ENCODE measurements at places on chromosomes 3 and 15.

DNA sequence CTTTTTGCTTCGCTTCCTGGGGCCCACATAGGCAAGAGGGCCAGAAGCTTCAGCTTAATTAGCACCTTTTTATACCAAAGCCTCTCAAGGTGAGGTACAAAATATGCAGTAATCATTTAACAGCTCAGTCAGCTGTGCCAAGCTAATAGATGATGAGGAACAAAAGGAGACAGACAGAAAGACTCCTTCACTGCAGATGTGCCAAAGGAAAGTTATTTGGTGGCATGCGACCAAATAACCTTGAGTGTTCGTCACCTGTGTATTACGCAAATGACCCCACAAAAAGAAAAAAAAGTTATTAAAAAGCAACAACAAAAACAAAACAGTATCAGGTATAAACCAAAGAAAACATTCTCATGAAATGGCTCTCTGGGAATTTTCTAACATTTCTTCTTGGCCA is 325.8 kb upstream of the IGF1R start:
- DNase-seq: no peak

- no peak for DNase-seq
Measured at GRCh38 chr3:160162440-160162839, 62.8 kb upstream of the C3orf80 start.

- no peak for DNase-seq
Measured at GRCh38 chr3:88410259-88410658, 260.5 kb downstream of the C3orf38 start.

DNA sequence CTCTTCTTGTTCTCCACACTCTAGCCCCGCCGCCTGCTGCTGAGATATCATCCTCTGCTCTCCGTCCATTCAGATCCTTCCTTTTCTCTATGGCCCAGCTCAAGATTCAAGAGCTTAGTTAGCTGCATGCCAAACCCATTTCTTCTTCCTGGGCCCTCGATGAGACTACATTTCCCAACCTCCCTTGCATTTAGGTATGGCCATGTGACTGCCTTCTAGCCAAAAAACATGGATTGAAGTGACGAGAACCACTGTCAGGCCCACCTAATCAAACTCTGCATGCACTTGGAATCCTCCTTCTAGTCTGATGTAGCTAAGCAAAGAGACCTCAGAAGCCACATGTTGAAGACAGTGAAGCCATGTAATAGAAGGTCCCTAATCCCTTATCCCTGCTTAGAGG is 308.2 kb downstream of the VPS13C start:
- no peak for DNase-seq

GRCh38 chr3:59425942-59426341 is 376.1 kb upstream of the CFAP20DC start:
- DNase-seq: no peak

- no peak for DNase-seq
Measured at GRCh38 chr3:28504976-28505375, 156.4 kb upstream of the AZI2 start.

All from GOT3 (cell line).